ENCODE measurements at places on chromosomes 3 and 15.

DNA sequence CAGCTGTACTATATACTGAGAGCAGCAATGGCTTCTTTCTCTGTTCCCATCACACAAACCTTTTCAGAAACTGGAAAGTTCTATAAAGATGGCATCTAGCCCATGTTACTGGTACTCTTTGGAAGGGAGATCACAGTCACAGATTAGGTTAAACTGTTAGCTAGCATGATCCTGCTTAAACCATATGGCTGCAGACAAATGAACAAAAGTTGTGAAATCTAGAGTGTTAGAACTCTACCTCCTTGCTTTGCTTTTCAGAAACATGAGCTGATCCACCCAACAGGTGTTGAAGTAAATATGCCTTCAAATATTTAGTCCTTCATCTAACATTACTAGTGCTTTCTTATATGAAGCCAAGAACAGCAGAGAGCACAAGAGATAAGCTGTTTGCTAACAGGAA is 102.6 kb downstream of the SNRK start:
- no peak for DNase-seq

DNA sequence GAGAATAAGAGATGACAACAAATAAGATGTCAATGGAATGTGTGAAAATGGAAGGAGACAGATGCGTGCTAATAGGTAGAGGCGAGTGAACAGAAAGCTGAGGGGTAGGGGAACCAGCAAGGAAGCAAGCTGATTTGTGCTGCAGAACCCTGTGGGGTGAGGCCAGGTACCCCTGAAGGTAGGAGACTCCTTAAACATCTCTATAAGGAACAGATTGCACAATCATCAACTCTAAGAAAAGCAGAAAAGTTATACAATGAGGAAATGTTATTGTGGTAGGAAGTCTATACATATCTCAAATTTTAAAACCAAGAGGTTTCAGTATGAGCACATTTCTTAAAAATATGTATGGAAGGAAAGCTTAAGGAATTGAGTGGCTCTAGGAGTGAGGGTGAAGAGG is 315.0 kb upstream of the TPM1 start:
- no peak for DNase-seq

GRCh38 chr3:130255442-130255841 is 90.0 kb upstream of the COL6A5 start:
- DNase-seq = no peak

GRCh38 chr3:1330107-1330506 is 237.3 kb downstream of the CNTN6 start:
- no peak for DNase-seq

DNA sequence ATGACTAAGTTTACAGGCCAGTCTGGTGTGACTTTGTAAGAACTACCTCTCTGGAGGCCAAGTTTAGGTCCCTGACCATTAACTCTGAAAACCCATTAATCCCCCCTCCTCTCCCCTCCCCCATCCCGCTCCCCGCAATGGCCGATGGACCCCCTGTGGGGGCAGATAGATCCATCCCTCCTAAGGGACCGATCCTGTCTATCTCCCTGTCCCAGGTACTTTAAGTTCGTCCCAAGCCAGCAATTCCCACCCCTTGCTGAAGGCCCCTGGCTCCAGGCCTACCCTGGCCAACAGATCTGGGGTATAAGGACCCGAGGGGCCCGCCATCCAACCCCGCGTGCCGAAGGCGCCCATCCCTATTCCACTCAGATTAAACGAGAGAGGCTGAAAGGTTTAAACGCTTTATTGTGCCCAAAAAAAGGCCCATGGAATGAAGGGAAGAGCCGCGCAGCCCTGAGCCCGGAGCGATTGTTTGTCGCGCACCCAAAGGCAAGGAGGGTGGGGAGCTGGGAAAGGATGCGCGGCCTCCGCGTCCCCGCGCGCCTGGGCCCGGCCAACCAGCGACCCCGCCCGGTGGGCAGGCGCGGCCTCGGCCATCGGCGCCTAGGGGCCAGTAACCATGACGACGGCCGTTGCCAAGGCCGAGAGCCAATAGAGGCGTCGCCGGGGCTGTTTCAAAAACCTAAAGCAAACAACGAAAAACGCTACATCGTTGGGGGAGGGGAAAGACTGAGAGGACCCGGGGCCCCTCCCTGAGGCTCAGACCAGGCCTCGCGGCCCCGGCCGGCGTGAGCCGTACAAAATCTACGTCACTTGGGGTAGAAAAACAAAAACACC is 35.9 kb downstream of the HMCES start:
- peak; percentile 42 for DNase-seq

DNA sequence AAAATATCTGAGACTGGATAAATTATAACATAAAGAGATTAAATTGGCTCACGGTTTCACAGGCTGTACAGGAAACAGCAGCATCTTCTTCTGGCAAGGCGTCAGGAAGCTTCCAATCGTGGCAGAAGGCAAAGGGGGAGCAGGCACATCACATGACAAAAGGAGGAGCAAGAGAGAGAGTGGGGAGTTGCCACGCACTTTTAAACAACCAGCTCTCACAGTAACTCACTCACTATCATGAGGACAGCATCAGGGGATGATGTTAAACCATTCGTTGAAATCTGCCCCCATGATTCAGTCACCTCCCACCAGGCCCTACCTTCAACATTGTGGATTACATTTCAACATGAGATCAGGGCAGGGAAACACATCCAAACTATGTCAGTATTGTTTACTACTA is 114.5 kb upstream of the SPATA16 start:
- no peak for DNase-seq

DNA sequence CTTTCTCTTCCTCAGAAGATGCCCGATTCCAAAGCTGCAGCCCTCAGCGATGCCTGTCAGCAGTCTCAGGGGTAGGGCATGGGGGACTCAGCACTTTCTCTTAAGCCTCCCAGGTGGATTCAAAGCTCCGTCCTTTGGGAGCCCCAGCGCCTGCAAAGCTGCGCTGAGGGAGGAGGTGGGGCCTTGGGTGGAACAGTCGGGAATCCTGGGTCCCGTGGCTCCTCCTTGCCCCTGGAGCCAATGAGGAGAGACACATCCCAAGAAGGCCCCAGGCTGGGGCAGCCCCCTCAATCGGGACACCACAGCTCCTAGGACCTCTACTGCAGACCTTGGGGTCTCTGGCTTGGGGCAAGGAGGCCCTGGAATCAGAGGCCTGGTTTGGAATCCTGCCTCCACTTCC is 227.5 kb upstream of the IGF1R start:
- DNase-seq = no peak

GRCh38 chr15:85427286-85428028 is 47.1 kb downstream of the AKAP13 start:
- DNase-seq = no peak

DNA sequence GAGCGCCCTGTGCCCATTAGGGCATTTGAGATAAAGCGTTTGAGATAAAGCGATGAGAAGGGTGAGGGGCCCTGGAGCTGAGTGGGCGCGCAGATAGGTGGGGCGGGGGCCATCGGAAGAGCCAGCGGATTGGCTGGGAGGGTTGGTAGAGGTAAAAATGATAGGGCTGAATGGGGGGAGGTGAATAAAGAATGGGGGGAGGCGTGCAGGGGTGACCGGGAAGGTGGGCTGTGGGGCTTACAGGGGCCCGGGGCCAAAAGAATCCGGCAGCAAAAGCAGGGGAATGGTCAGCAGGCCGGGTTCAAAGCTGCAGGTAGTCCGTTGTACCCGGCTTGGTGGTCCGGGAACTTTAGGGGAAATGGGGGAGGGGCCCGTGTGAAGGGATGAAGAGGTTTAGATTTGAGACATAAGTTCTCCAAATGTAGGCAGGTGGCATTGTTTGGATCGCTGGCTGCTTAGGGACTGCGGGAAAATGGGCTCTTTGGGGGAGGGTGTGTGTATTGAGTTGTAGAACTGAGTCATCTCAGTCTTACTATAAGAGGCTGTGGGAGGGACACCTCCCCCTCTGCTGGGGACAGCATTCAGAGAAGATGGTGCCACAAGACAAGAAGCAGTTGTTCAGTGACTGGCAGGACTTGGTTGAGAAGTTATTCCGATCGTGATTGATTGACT is 610 bp downstream of the ARID3B start:
- DNase-seq = no peak

DNA sequence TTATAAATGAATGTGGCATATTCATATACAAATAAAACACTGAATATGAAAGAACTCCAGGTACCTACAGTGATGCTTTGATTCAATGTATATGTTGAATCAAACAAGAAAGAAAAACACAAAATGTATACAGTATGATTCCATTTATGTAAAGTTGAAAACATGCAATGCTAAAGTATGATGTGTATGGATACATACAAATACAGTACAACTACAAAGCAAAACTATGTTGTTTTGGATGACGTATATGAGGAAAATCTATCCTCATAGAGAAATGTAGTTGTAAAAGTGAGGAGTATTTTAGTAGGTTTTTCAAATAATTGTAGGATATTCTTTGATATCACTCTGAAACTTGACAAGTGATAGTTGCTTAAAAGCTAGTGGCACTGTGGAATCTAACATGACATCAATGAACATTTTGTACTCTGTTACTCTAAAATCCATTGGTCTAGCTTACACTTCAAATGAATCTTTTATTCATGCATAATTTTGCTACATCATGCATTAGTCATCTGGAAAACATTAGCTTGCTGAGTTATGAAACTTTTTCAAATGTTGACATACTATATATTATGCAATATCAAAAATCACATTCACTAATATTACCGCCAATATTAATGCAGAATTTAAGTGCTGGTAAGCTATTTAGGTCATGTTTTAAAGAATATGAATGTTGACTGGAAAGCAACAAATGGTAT is 278.1 kb upstream of the CHRNA7 start:
- DNase-seq = no peak

DNA sequence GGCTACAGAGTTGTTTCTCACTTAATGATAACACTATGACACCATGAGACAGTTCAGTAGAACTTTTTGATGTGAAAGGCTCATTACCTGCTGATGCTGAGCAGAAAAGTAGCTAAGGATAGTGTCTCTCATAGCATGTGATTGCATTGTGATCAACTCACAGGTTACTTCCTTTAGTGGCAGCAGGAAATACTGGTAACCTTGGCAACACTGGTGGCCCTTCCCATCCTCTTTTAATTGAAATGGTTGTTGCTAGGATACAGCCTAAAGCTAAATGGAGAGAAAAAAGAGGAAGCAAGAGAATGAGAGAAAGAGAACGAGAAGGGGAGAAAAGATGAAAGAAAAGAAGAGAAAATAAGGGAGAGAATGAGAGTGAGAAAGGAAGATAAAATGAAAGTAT is 204.7 kb upstream of the GAP43 start:
- DNase-seq = no peak

DNA sequence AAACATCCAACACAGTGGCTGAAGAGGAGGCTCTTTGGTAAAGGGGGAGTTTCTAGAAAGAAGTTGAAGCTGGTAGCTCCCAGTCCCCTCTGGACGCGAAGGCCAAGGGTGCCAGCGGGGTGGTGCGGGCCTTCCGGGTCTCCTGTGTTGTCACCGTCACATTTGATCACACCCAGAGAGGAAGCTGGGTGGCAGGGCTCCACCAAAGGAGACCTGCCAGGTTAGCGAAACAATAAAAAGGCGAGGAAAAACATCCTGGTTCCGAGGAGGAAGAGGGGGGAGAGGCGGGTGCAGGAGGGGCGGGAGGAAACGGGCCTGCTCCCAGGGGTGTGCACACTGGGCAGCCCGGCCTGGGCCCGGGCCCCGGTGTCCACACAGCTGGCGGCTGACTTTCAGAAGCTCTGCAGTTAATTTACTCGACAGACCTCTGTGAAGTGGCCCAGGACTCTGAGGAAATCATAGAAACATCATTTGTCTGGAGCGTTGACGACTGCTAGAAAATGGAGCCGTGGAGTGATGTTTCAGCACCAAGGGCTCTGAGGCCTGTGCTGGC is 12.1 kb downstream of the HEG1 start:
- no peak for DNase-seq

DNA sequence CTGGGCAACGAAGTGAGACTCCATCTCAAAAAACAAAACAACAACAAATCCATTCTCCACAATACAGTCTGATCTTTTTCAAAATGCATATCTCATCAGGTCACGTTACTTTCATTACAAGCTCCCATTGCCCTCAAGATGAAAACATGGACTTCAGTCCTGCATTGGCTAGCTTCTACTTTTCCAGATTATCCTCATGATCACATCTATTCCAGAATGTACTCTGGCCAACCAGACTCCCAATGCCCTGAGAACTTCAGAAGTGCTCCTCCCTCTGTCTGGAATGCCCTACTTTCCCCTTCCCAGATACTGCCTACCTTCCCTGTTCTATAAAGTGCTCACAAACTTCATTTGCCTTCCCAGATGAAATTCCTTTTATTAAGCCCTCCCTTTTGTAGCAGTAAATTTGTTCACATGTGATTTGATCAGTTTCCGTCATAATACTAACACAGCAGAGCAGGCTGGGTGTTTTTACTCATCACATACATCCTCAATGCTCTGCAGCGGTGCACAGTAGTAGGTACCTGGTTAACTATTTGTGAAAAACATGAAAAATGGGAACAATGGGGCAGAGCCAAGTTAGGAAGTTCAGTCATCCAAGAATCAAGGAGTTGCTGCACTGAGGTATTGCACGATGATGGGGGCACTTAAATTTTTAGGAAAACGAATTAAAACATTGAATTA is 5.3 kb downstream of the RPL22L1 start:
- DNase-seq = no peak

GRCh38 chr3:197458179-197458707 is 97.5 kb downstream of the BDH1 start:
- no peak for DNase-seq

DNA sequence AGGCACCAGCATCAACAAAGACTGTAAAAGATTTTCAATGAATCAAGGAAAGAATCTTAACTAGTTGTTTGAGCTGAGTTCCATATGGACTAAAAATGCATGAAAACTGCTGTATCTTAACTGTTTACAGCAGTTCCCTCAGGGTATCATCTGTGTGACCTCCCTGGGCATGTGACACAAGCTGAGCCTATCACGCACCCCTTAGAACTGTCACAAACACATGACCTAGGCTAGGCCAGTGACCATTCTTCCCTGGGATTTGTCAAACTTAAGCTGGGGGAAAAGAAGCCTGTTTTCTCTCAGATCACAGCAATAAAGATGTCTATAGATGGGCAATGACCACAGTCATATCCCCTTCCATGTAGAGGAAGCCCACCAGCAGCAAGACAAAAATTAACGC is 35.7 kb downstream of the IGF2BP2 start:
- DNase-seq = no peak

- no peak for DNase-seq
Observed at GRCh38 chr3:150422907-150423306, 14.8 kb downstream of the TSC22D2 start.

DNA sequence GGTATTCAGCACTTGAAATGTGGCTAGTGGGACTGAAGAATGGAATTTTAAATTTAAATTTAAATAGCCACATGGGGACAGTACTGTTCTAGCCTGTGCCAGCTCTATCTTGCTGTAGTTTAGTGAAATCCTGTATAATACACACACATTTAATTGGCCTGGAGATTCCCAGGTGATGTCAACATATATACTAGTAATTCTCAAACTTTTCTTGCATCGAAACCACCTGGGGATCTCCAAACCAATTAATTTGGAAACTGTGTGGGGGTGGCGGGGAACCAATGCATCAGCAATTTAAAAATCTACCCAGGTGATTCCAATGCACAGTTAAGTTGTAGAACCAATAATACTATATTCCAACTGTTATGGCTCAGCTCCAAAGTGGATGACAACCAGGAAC is 228.9 kb upstream of the MRPL3 start:
- DNase-seq = no peak

Data from cerebellar nuclear complex (tissue), 1 donor.